ENCODE measurements at places on chromosomes 11 and 22. TPM values are rescaled to one million over a fixed set of nuclear protein-coding genes. Genes with fewer than 3 reads are reported as not detected.

SMCO4 gene
- 2.0 TPM for total RNA-seq

CHRDL2 gene
- not detected for total RNA-seq

MIAT gene
- total RNA-seq, result 14.8 TPM

OR8G1 gene
- not detected for total RNA-seq

SAA4 gene
- not detected for total RNA-seq

IL10RA gene
- total RNA-seq, result 434 TPM

APOA4 gene
- not detected for total RNA-seq

EFCAB6 gene
- total RNA-seq, result 0.39 TPM

CD6 gene
- 9.3 TPM for total RNA-seq

HBE1 gene
- total RNA-seq, result not detected

DNA sequence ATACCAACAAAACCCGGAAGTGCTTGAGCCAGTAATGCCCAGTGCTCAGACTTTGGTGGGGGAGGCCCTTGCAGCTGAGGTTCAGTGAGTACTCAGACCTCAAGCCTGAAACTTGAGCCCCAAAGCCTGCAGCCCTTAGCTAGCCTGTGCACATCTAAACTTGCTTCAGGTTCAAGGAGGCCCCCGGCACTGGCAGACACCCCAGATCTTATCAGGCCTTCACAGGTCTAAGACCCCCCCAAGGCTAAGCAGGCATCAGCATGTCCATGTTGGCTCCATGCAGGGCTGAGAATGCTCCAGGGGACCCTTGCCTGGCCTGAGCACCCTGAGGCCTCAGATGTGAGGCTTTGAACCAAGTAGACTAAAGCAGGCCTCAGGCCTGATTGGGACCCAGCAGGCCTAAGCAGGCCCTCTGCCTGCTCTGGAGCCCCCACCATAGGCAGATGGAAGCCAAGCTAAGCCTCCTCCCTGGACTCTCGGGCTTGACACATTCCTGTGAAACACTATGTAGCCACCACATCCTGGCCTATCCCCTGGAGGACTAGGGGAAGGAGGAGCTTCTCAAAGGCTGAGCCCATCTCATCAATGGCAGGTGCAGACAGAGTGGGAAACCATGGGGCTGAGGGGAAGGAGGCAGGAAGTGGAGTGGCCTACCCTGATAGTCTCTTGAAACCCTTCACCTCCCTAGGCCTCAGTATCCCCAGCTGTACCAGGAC, 1.2 kb upstream of the CASTOR1 start:
- no peak for DNase-seq

GRCh38 chr11:78560153-78560552, 14.5 kb downstream of the NARS2 start:
- no peak for DNase-seq

DNA sequence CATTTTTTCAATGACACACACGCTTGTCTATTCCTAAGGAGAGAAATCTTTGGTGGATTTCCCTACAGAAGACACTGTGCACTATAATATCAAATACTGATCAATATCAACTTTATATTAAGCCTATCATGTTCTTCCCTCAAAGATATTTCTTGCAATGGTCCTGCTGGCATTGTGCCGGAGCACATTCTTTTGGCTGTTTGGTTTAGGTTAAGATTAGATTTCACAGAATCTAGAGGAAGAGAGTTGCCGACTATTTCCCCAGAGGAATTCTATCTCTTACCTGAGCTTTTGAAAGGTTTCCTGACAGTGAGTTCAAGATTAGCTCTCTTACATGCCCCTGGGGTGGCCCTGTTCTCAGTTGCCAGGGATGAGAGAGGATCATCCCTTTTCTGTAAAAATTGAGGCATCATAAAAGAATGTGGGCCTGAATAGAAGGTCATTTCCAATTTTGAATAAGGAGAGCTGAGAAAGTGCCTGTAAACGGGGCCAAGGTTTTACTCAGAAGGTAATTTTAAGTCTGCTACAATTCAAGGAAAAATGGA, 180.6 kb upstream of the ARHGAP20 start:
- DNase-seq, result no peak

GRCh38 chr11:61201476-61201875, 1.8 kb upstream of the PGA3 start:
- no peak for DNase-seq

- DNase-seq, result no peak
Measured at GRCh38 chr11:79439886-79440570, 802 bp downstream of the TENM4 start.

DNA sequence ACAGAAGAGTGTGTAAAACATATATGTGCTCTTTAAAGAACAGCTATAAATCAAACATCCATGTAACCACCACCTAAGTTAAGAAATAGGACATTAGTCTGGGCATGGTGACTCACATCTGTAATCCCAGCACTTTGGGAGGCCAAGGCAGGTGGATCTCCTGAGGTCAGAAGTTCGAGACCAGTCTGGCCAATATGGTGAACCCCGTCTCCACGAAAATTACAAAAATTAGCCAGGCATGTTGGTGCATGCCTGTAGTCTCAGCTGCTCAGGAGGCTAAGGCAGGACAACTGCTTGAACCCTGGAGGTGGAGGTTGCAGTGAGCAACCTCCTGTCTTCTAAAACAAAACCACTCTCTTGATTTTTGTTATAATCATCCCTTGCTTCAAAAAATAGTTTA, 103.3 kb downstream of the LRRC32 start:
- DNase-seq, result no peak

GRCh38 chr22:29715705-29716104, 4.1 kb upstream of the CABP7 start:
- no peak for DNase-seq

- no peak for DNase-seq
Measured at GRCh38 chr11:46540807-46541206, 53.0 kb downstream of the AMBRA1 start.

DNA sequence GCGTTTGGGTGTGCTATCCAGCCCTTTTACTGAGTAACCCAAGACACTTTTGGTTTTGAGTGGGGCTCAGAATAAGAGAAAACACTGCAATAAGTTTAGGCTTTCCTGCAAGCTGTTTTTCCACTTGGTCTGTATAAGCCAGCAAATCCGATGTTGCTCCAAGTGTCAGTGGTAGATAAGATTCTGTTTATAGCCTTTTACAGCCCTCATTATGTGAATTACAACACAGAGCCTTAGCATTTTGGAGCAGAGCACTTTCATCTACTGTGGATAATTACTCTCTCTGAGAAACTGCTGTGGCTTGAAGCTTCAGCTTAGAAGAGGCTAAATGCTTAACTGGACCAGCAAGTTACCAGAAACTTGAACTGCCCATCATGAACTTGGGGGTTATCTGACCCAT, 601.1 kb downstream of the JRKL start:
- no peak for DNase-seq

DNA sequence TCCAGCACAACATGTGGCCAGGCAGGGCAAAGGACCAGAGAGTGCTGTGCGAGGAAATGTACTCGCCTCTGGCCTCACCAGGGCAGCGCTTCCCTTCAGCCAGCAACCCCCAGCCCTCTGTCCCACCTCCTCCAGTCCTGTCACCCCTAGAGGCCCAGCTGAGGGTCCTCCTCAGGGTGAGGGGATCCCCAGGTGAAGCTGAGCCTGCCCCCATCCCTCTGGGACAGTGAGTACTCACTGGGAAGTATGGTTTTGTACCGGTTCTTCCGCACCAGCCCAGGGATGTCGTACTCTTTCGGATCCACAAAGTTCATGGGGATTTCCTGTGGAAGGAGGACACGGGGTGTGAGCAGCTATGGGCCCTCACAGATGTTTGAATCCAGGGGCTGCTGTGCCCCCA, 11.7 kb upstream of the IGSF22 start:
- DNase-seq, result no peak

DNA sequence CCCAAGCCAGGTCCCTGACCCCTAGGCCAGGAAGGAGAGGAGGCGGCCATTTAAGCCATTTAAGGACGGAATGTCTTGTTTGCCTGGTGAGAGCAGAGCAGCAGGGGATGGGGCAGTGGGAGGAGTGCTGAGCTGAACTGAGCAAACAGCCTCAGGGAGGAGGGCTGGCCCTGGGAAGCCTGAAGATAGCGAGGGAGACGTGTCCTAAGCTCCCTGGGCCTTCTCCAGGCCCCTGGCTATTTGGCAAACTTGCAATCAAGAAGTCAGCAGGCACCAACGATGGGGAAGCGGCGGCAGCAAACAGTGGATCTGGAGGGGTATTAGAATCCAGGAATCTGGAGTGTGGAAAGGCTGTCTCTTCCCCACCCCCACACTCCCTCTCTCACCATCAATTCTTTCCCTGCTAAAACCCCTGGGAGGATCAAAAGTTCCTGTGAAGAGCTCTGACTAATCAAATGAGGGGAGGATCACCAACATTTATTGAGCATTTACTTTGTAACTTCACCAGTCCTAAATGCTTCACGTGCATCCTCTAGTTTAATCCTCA, 8.8 kb downstream of the BCL9L start:
- no peak for DNase-seq

DNA sequence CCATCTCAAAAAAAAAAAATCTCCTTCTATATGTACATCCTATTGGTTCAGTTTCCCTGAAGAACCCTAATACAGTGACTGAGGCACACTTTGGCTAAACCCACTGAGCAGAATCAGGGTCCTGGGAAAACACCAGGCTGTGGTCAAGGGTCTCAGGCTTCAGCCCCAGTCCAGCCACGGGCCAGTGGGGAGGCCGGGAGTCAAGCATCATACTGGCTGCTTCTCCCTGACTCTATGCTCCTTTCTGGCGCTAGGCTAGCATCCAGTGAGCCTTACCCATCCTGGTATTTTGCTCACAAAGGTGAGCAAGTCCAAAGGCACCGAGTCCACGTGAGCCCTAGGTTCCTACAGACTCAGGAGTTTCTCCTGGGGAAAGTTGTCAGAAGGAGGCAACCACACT, 752.5 kb downstream of the BRD1 start:
- no peak for DNase-seq

DNA sequence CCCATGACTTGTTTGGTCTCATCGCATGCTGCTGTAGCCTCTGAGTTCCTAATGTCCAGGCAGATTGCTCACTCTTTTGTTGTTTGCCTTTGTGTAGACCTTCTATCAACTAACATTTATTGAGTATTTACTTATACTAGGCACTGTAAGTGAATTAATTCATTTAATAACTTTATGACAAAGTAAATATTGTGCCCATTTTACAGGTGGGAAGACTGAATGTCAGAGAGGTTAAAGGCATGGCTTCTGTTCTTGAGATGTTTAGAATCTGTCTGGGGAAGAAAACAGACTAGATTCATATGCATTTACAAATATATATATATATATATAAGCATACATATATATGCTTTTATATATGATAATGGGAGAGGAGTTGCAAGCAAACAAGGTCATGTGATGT, 27.1 kb downstream of the EHF start:
- no peak for DNase-seq

DNA sequence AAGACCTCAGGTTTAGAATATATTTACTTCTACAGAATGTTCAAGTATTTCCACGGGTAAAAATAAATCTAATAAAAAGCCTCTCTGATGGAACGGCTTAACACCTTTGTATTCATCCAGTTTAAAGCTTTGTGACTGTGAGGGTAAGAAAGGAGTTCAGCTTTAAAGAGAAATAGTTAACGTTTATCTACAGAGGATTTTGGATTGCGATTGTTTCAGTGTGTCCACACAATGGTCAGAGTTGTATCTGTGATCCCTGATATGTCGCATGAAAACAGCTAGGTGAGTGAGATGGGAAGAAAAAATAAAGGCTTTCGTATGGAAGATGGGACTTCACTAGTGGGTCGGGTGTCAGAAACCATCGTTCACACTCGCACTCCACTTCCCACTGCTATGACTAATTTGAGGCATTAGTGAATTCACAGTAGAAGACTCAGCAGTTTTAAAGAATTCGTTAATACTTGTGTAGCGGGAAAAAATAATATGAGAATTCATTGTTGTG, 1.6 kb downstream of the APLP2 start:
- DNase-seq, result peak; percentile 17

GRCh38 chr11:27244900-27245299, 118.1 kb downstream of the CCDC34 start:
- DNase-seq, result no peak

DNA sequence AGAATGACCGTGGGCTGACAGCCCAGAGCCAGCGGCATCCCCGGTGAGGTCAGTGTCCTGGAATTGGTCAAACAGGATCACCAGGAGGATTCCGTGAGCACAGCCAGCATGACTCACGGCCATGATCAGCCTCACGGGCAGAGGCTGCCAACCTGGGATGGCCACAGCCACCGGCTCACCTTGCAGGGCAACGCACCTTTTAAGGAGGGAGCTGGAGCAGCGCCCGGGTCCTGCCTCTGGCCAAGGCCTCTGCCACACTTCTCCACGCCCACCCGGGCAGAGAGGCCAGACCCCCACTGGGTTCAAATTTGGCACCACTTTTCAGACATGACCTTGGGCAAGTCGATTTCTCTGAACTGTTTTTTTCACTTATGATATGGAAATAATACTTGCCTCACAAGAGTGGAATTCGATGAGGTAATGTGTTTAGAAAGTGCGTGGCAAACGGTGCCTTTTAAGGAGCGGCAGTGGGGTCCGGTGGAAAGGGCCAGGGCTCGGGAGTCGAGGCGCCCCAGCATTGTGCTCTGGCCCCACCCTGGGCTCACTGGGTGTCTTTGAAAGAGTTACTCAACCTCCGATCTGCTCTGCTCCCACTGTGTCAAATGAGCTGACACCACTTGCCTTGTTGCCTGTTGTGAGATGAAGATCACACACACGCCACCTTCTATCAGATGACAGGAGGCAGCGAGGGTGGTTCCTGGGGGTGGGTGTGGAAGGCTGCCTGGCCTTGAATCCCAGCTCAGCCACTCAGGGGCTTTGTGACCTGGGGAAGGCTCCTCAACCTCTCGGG, 16.0 kb downstream of the TXN2 start:
- DNase-seq, result no peak

- no peak for DNase-seq
Measured at GRCh38 chr11:134756811-134757540, 344.9 kb upstream of the B3GAT1 start.

- DNase-seq, result no peak
Measured at GRCh38 chr22:48593551-48593950, 1234.1 kb downstream of the BRD1 start.

DNA sequence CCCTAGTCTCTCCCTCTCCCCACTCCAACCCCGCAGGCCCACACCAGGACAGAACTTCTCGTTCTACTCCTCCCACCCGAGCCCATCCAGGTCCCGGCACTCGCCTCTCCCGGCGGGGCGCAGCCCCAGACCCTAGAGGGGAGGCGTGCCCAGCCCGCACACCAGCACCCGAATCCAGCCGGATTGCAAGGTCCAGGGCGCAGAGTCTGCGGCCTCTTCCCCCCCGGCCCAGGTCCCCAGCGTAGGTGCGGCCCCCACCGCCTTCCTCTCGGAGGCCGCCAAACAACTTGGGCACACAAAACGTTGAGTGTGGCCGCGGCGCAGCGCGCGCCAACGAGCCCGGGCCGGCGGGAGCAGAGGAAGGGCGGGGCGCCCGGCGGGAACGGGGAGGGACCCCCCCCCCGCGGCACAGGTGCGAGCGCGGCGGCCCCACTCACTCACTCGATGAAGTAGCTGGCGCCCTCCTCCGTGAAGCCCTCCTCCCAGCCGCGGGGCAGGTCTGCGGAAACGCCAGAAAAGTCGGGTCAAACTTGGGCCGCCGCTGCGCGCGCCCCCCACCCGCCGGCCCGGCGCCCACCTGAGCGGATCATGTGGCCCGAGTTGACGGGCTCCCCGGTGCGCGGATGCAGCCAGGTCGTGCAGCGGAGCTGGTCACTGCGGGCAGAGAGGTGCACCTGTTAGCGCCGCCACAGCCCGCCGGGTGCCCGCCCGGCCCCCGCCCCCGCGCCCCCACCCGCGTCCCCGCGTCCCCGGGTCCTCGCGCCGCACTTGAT, 480 bp downstream of the PLEKHA7 start:
- peak; percentile 46 for DNase-seq

GRCh38 chr11:34356130-34356529, 1.7 kb downstream of the ABTB2 start:
- peak; percentile 16 for DNase-seq
